ENCODE measurements at places on chromosomes 2 and 18.

GRCh38 chr2:38697116-38697840, 31.4 kb downstream of the GALM start:
- DNase-seq = no peak

GRCh38 chr2:60811491-60812375, 55.7 kb downstream of the PAPOLG start:
- DNase-seq = no peak

DNA sequence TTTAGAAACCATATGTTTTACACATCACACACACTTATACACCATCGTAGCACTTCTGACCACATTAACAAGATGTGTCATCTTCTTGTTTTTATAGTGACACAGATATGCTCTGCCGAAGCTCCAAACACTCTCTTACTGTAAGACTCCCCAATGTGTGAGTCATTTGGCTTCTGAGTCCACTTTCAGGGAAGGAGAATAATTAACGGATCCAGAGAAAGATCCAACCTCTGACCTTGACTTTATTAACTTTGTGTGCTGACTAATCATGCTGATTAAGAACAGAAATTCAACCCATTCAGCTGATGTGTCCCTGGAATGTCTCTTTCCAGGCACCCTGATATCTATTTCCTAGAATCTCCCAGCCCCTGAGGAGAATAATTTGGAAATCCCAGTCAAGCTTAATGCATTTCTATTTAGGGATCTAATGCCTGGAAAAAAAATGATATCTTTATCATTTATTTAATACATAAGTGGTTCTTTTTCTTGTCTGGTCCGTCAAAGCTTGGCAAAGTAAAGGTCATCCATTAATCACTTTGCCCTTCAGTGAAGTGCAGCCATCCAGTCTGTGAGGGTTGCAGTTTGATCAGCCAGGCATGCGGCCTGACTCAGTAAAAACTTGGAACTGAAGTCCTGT, 615.8 kb upstream of the SYT4 start:
- no peak for DNase-seq

- no peak for DNase-seq
Measured at GRCh38 chr18:44586782-44587524, 93.7 kb upstream of the SETBP1 start.

GRCh38 chr2:101850991-101851390, 140.8 kb upstream of the IL1R2 start:
- no peak for DNase-seq

DNA sequence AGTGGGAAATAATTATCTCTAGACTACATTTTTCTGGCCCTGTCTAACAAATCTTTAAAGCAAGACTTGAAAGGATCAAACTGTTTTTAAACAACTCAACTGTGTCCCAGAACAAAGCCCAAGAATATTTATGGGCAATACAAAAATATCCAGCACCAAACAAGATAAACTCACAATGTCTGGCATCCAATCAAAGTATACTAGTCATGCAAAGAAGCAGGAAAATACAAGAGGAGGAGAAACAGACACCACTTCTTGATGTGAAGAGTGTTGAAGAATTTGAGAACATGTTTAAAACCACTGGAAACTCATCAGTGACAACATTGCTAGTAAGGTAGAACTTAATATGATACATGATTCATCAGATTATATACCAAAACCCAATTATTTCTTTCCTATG, 66.1 kb upstream of the CDC42EP3 start:
- DNase-seq = no peak

DNA sequence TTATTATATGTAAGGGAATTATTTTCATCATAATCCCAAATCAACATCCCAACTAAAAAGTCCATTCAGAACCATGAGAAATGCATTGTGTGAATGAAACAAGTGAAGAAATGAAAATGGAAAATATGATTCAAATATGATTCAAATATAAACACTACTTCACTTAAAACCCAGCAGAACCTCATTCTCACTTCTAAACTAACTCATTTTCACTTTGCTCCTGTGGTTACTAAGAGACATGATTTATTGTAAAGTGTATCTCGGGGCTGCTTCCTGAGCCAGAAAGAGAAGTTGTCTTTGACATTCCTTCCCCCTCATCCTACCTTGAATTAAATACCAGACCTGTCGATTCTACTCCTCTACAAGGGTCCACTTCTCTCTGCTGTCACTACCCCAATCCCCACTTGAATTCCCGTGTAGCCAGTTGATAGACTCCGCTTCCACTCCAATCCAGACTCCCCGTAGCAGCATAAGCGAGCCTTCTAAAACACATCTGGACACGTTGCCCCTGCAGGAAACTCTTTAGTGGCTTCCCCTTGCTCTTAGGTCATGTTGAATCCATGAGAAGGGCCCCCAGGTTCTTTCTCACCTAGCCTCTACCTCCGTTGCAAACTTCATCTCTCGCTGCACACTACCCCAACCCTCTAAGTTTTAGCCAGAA, 697.0 kb upstream of the ID2 start:
- DNase-seq = no peak

DNA sequence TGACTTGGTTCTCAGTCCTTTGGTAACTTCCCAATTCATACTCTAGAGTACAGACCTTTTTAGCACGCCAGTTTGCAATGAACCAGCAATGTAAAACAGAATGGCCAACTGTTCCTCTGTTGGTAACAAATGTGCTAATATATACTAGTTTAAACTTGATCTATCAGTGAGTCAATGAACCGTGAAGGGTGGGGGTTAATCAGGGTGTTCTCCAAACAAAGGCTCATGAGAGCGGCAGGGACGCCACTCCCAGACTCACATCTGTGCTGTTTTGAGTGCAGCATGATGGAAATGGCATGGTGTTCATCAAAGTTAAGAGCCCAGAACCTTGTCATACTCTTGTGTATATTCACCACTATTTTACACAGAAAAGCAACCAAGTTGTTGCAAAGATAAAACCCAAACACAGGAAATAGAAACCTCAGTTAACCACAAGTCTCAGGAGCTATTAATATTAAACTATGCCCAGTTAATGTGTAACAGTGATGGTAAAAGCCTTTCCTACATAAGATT, 70.3 kb downstream of the CERKL start:
- no peak for DNase-seq

GRCh38 chr2:109582928-109583895, 30.6 kb downstream of the SEPTIN10 start:
- DNase-seq = no peak

DNA sequence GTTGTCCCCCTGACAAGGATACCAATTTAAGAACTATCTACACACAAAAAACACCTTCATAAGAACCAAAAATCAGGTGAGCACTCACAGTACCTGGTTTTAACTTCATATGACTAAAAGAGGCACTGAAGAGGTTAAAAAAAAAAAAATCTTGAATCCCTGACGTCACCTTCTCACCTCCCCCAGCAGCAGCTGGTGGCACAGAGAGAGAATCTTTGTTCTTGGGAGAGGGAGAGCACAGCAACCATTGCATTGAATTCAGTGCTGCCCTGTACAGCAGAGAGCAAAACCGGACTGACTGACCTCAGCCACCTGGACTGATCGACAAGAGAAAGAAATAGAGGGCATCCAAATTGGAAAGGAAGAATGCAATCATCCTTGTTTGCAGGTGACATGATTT, 566.0 kb downstream of the TMX3 start:
- no peak for DNase-seq

- no peak for DNase-seq
Measured at GRCh38 chr2:158221063-158222020, 119.7 kb downstream of the UPP2 start.

DNA sequence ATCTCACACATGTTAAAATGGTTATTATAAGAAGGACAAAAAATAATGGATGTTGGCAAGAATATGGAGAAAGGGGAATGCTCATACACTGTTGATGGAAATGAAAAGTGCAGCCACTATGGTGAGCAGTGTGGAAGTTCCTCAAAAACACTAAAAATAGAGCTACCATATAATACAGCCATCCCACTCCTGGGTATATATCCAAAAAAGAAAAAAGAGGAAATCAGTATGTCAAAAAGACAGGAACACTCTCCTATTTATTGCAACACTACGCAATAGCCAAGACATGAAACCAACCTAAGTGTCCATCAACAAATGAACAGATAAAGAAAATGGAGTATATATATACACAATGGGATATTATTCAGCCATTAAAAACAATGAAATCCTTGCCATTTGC, 642.6 kb downstream of the RNF144A start:
- DNase-seq = no peak

- no peak for DNase-seq
Measured at GRCh38 chr2:146321175-146321574, 1523.7 kb upstream of the ACVR2A start.

DNA sequence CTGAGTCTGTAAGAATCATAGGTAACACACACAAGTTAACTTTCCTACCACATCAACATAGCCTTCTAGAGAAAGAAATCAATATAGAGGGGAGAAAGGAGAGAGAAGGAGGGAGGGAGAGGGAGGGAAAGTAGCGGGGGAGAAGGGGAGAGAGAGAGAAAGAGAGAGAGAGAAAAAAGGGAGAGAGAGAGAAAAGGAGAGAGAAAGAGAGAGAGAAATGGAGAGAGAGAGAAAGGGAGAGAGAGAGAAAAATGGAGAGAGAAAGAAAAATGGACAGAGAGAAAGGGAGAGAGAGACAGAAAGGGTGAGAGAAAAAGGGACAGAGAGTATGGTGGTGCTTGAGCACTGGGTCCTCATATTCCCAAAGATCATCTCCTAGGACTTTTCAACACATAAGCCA, 591.7 kb downstream of the ZEB2 start:
- no peak for DNase-seq

- DNase-seq = no peak
Measured at GRCh38 chr2:44616667-44617155, 255.0 kb downstream of the CAMKMT start.

GRCh38 chr2:157058161-157058560, 199.3 kb upstream of the GALNT5 start:
- DNase-seq = no peak

GRCh38 chr2:240395448-240395847, 40.0 kb upstream of the GPC1 start:
- DNase-seq = no peak

GRCh38 chr18:46627136-46627535, 29.9 kb downstream of the LOXHD1 start:
- DNase-seq = no peak

DNA sequence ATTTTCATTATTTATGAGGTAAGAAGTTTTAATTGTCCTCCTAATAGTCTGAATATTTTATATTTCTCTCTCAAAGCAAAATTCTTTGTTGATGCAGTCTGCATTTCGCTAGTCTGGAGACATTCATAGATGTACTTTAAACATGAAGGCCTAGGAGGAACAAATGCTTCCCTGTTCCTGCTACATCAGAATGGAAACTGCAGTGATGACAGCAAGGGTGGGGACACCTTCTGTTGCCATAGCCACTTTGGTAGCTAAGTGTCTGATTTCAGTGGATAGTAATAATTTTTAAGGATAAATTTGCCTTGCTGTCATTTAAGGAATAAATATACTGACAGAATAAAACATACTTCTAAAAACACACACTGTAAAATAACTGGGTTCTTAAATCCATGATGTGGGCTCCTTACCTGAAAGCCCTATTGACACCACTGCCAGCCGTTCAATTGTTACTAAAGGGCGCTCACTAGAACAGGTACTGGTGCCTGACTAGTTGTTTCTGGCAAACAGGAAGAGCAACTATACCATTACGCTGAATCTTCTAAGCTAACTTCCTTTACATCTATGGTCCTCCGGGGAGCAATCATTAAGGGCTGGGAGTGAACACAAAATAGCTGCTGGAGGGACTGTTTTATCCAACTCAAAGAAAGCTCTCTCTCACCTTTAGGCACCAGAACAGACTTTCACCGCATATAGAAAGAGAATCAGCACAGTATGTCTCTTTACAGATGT, 88.2 kb downstream of the TMEM131 start:
- no peak for DNase-seq

GRCh38 chr18:24035316-24035715, 20.8 kb downstream of the TTC39C start:
- no peak for DNase-seq

GRCh38 chr2:129929321-129930290, 49.9 kb upstream of the RAB6C start:
- no peak for DNase-seq

- no peak for DNase-seq
Measured at GRCh38 chr2:150646746-150647145, 159.3 kb upstream of the RND3 start.

Measured in colonic mucosa (tissue), 4 donors.